Renal cortical epithelial cell (primary cell): ENCODE measurements at places on chromosomes 13 and 19. TPM values are rescaled to one million over a fixed set of nuclear protein-coding genes. Genes with fewer than 3 reads are reported as not detected.
A peak's percentile ranks its signal among the peaks of the same experiment; 100 is the strongest.

CLC gene
- not detected in 2 replicates for total RNA-seq

SPRED3 gene
- 0.17 and 1.4 TPM in 2 replicates for total RNA-seq

PNMA8B gene
- 0.35 and 0.85 TPM in 2 replicates for total RNA-seq

TMEM238 gene
- total RNA-seq, result 3.4 and 13.7 TPM in 2 replicates

PNMA8C gene
- not detected in 2 replicates for total RNA-seq

CACNG7 gene
- total RNA-seq, result not detected in 2 replicates

UNC13A gene
- total RNA-seq, result 0.05 TPM in 1 of 2 replicates, not detected in the other

KIR2DL4 gene
- total RNA-seq, result not detected in 2 replicates

- no peak for DNase-seq
Measured at GRCh38 chr19:14097532-14098151, 7.1 kb upstream of the SAMD1 start.

DNA sequence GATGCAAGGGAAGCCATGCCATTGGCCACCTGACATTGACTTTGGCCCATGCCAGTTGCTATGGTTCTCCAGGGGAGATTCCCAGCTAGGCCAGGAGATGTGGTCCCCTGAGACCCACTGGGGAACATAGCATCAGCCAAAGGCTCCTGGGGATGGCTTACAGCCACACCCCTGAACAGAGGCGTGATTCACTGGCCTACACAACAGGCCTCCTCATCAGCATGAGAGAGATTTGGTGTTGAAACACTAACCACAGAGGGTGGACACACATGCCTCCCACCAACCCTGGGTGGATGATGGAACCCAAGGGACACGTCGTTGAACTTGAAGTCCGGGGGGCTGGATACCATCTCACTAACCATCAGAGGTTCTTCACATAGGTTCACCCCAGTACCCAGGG, 14.4 kb downstream of the IQCN start:
- DNase-seq, result no peak

DNA sequence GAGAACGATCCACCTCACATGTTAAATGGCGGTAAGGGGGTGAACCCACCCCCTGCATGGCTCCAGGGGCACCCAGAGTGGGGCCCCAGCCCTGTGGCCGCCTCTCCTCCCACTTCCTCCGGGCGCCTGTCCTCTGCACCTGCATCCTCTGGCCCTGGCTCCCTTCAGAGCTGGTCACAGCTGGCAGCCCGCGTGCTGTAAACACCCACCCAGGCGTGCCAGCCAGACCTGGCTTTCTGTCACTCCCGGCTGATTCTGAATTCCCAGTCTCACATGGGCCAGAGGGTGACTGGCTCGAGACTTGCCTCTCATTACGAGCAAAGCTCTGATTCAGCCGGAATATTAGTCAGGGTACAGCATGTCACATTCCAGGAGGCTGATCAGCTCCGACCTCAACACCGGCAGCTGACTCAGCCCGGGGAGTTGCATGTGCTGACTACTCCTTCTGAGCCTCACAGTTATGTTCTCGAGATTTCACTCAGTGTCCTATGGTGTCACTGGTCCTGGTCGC, 75.1 kb downstream of the GNG7 start:
- DNase-seq, result peak; percentile 99

DNA sequence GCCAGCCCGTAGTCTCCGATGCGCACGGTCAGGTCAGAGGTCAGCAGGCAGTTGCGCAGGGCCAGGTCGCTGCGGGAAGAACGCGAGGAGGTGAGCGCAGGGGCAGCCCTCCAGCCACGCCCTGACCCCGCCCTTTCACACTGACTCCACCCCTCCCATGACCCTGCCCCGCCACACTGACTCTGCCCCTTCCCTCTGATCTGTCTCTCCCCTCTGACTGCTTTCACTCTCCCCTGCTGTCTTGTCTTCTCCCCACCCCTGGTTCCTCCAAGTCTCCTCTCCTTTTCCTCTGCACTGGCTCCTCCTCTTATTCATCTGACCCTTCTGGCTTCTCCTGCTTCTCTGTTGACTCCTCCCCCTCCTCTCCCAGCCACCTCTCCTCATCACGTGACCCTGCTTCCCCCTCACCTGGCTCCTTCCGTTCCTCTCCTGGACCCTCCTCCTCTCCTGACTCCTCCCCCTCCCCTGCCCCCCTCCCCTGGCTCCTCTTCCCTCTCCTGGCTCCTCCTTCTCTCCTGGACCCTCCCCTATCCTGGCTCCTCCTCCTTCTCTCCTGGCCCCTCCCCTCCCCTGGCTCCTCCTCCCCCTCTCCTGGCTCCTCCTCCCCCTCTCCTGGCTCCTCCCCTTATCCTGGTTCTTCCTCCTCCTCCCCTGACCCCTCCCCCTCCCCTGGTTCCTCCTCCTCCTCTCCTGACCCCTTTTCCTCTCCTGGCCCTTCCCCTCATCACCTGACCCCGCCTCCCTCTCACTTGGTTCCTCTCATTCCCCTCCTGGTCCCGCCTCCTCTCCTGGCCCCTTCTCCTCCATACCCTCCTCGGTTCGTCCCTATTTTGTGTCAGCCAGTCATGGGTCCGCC, 9.9 kb downstream of the LMTK3 start:
- peak; percentile 86 for DNase-seq

- DNase-seq, result no peak
Measured at GRCh38 chr13:38417727-38418126, 68.1 kb downstream of the UFM1 start.

GRCh38 chr19:11749751-11750150, 11.0 kb upstream of the ZNF823 start:
- no peak for DNase-seq

DNA sequence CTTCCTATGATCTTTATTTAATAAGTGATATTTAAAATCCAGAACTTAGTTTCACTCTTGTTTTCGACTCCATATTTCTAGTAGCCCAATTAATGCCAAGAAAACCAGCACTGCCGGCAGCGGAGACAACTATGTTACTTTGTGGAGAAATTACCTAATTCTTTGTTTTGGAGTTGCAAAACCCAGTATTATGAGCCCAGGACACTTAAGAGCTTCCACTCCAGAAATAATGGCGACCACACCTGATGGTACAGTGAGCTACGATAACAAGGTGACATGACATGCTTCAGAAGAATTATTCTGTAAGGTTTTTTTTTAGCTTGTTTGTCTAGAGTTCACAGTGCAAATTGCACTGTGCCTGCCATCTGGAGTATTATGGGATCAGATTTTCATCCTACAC, 136.4 kb downstream of the ZAR1L start:
- DNase-seq, result no peak

GRCh38 chr19:33883859-33884519, 87.3 kb downstream of the KCTD15 start:
- DNase-seq, result peak; percentile 40

DNA sequence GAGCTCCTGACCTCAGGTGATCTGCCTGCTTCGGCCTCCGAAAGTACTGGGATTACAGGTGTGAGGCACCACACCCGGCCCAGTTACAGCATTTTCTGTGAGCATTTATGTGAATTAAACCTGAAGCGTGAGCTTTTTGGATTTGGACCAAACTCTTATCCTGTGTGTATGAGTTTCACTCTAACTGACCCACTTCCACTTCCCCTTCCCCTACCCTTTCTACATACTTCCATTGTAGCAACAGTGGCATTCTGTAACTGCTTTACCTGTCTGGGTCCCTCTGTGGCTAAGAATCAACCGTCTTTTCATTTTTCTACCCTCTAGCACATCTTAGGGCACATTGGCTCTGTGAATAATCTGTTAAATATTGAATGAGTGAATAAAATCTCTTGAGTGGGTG, 16.2 kb downstream of the FRY start:
- no peak for DNase-seq

GRCh38 chr13:107586216-107586615, 629.1 kb downstream of the LIG4 start:
- DNase-seq, result no peak

DNA sequence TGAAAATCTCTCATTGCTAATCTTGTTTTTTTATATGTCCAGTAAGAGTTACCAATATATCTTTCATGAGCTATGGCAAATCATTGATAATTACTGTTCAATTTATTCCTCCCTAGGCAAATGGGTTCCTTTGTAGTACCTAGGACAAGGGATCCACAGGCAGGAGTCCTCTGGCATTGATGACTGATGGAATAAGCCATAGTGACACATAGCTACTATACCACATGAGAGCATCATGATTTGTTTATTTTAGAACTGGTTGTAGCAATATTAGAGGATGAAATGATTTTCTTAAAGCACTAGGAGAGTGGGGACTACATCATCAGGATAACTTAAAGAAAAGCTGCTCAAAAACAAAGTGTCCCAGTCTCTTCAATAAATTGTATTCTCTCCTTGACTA, 21.7 kb upstream of the MAB21L1 start:
- DNase-seq, result no peak

DNA sequence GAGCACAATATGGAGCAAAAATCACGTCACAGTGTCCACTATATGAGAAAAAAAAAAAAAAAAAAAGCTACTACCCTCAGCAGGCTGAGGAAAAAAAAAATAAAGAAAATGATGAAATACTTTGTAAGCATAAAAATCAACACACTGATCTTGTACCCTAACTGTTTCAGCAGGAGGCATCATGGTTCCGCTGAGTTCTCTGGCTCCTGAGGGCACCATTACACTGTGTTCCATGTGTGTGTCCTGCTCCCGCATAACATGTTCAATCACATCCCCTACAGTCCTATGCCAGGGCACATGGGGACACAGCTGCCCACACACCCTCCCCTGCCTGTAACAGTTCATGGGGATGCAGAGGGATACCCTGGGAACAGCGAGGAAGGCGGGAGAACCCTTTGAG, 33.5 kb downstream of the DOCK9 start:
- DNase-seq, result no peak

GRCh38 chr13:23468811-23469210, 35.3 kb upstream of the SACS start:
- no peak for DNase-seq

DNA sequence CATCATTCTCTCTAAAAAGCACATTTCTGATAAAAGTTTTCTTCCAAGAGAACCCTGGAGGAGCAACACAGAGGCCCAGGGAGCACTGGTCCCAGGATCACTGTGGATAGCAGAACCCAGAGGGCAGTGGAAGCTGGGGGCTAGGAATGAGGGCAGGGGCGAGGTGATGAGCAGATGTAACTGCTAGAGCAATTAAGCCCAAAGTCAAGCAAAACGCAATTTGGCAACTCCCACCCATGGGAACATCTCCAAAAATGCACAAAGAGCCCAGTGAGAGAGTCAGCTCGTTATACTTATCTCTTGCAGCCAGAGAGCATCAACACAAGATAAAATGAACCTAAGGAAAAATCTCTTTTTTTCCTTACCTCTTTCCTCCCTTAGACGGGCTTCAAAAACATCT, 284.2 kb downstream of the TBC1D4 start:
- DNase-seq, result no peak

GRCh38 chr13:112145551-112146360, 78.8 kb downstream of the SOX1 start:
- DNase-seq, result no peak

- DNase-seq, result no peak
Measured at GRCh38 chr19:20325151-20325550, 158.1 kb downstream of the ZNF486 start.

- DNase-seq, result no peak
Measured at GRCh38 chr13:24292481-24292880, 16.9 kb upstream of the C1QTNF9 start.

DNA sequence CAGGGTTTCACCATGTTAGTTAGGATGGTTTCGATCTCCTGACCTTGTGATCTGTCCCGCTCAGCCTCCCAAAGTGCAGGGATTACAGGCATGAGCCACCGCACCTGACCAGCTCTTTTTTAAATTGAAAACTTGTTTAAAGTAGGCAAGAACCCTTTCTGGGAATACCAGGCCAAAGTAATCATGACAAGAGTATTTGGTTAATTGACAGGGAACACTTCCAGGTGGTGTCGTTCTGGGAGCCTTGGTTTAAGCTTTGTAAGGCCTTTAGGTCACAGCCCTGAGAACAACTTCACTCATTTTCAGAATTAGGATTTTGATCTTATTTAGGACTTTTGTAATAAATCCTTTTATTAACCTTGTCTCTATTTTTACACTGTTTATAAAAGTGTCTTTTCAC, 115.2 kb downstream of the LMO7 start:
- no peak for DNase-seq

- peak; percentile 44 for DNase-seq
Measured at GRCh38 chr13:106466691-106467426, 68.6 kb downstream of the EFNB2 start.

GRCh38 chr13:45196622-45197021, 4.2 kb downstream of the KCTD4 start:
- DNase-seq, result peak; percentile 76

GRCh38 chr13:84662491-84662890, 780.2 kb upstream of the SLITRK1 start:
- no peak for DNase-seq

DNA sequence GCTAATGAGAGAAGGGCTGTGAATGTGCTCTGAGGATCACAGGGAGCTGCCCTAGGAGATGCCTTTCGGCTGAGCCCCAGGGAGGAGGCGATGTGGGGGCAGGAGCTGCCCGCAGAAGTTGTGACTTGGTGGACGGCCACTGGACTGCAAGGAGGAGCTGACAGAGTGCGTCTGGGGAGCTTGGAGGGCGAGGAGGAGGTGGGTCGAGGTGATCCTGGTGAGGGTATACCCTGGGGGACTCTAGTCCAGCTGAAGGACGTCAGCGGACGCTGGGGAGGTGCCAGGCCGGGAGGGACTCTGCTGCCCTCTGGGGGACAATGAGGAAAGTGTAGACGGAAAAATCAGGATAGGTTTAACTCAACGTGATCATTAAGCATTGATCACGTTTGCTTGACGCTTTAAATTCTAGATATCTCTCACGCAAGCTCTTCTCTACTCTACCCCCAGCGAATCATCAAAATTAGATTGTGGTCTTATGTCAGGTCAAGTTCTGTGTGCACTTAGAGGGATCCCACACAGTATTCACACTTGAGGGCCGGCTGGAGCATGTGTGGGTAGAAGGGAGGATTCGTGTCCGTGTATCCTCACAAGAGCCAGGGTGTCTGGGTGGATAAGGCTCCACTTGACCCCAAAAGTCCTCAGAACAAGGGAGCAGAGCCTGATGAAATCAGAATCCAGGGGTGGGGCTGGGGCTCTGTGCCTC, 3.3 kb upstream of the CEACAM7 start:
- no peak for DNase-seq

- no peak for DNase-seq
Measured at GRCh38 chr19:50557009-50557613, 11.1 kb downstream of the LRRC4B start.

DNA sequence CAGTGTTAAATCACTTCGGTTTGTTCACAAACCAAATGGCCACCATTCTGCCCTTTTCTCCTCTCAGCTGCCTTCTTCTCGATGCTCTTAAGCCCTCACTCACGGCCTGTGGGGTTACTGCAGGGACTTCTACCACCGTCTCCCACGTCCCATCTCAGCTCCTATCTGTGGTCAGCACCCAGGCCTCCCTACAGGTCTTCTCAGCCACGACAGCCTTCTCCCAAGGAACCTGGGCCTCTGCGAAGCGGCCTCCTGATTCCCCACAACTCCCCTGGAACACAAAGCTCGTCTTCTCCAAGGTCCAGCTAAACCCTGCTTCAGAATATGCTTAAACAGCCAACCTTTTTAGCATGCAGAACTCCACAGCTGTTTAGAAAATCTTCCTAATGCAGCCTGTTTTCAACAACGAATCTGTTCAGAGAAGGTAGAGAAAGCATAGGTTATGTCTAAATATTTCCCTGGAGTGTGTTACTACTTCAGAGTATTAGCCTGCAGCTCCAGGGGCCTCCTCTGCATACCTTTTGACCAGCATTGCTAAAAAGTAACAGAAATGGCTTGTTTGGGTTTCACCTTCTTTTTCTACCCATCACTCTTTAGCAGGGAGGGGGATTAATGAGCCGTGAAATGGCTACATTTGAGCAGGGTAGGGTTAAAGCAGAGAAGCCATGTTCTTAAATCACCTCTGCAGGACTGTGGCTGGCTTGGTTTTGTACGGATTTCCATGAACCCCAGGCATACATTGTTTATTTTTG, 104.0 kb downstream of the COL4A2 start:
- peak; percentile 93 for DNase-seq
